ENCODE measurements at places on chromosomes 7 and 10.

DNA sequence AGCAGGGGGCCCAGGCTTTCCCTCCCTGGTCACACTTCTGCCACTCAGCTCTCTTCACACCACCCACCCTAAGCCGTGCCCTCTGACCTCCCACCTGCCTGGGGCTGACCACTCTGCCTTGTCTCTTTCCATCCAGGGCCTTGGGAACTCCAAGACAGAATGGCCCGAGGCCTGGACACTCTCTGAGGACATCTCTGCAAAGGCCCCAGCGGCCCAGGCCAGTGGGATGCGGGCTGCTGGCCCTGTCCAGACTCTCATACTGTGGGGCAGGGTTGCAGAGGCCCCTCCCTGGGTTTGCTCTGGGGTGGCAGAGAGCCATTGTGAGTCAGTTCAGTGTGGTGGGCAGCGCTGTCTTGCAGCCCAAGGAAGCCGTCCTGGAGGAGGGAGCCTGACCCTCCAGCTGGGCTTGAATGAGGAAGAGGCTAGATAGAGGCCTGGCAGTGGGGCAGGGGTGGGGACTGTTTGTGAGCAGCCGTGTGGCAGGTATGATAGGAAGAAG is 39.9 kb upstream of the RABGEF1 start:
- no peak for DNase-seq

- DNase-seq, result peak; percentile 98
Measured at GRCh38 chr10:31603235-31604087, 284.4 kb downstream of the ZEB1 start.

GRCh38 chr10:114635101-114635500 is 23.0 kb downstream of the ABLIM1 start:
- no peak for DNase-seq

- no peak for DNase-seq
Measured at GRCh38 chr7:135960709-135961451, 16.3 kb downstream of the MTPN start.

DNA sequence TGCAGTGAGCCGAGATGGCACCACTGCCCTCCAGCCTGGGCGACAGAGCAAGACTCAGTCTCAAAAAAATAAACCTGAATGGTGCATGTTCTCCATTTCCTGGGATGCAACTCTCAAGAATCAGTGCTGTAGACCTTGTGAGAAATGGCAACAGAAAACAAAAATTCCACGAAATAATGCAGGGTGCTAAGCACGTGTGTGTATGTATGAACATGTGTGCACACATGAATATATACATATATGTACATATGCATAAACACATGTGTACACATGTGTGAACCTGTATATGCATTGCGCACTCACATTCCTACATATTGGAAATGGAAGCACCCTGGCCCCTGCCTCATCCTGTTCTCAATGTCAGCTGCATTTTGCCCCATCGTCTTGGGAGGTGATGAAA is 548.5 kb downstream of the TCERG1L start:
- no peak for DNase-seq

- peak; percentile 59 for DNase-seq
Measured at GRCh38 chr10:17454161-17455014, at the start of gene ST8SIA6. Gene ST8SIA6 (minus strand): TSS chr10:17454595. CDS start chr10:17454255, 340 bp downstream.

GRCh38 chr10:11337516-11337915 is 273.9 kb downstream of the USP6NL start:
- no peak for DNase-seq

Data from lower lobe of right lung (tissue), 2 donors.